ENCODE measurements at places on chromosomes 7 and 10.

DNA sequence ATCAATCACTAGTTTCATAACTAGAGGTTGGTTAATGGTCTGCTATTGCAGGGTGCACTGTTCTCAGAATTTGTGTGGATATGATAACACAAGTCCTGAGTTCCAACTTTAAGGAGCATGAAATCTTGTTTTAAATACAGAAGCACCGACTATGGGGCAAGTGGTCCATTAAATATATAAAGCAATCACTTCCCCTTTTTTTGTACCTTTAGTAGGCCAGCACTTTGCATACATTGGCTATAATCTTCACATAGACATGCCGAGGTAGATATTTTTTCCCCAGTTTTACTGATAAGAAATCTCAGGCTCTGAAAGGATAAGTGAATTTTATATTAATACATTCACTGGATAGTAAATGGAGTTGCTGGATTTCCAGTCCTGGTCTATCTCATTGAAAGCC is 286.3 kb downstream of the NRG3 start:
- no peak for DNase-seq

DNA sequence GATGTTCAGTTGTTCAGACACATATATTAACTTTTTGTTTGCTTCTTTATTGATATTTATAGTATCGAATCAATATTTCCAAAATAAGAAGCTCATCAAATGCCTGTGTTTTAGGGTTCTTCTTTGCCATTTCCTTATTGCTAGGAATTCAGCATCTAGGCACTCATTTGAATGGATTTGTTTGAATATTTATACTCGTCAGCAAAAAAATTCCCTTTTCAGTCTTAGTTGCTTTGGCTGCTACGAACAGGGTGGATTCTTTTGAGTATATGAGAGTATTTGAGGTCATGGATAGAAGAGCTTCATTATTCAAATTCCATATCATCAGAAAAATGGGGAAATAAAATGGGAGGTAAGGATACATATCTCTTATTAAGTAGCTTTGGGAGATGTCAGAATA is 706.9 kb downstream of the NRG3 start:
- DNase-seq: no peak

GRCh38 chr7:104327938-104328295 is 486 bp upstream of the LHFPL3 start:
- no peak for DNase-seq

GRCh38 chr10:86104156-86104555 is 262.4 kb downstream of the GRID1 start:
- DNase-seq: no peak

DNA sequence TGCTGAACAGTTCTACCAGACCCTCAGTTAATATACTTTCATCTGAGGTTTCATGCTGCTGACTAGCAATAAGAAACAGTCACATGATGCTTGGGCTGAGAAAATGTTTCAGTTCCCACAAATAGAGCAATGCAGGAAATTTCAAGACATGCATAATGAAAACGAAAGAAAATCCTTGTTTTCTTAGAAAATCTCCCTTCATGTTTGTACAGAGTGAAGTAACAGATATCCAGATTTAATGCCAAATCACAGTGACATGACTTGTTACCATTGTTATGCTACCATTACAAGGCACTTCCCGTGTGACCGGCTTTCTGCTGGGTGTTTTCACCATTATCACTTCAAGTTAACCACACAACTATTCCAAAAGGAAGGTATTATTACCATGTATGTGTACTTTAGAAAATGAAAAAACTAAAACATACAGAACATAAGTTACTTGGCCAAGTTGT is 121.7 kb downstream of the DOCK4 start:
- no peak for DNase-seq

GRCh38 chr7:30596721-30597120 is 2.0 kb downstream of the GARS1 start:
- DNase-seq: no peak

DNA sequence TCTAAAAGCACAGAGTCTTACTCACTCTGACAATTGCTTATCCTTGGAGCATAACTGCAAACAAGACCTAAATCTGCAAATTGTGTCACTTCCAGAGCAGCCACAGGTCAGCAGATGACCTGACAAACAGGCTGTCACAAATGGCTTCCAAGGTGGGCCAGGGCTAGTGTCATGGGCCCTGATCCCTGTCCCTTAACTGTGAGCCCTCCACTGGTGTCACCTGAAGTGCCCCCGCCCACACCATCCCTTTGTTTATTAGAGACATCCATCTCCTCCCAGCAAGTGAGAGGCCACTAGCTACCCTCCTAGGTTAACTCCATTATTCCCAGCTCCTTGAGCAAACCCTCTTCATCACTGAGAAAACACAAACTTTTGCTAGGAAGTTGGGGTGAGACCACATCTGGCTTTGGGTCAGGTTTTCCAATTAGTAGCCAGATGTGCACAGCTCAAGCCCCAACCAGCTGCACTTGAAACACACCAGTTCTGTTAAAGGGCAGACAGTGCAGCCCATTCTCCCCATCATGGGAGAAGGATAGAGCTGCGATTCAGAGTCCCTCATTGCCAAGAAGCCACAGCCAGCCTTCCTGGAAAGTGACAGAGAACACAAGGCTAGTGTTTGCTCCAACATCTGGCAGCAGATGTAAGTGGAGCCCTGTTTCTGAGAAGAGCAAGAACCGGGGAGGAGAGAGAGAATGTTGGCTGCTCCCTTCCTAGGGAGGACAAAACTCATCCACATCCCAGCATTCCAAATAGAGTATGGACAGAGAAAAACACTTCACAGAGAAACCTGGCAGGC is 75.7 kb upstream of the NANOS1 start:
- no peak for DNase-seq

DNA sequence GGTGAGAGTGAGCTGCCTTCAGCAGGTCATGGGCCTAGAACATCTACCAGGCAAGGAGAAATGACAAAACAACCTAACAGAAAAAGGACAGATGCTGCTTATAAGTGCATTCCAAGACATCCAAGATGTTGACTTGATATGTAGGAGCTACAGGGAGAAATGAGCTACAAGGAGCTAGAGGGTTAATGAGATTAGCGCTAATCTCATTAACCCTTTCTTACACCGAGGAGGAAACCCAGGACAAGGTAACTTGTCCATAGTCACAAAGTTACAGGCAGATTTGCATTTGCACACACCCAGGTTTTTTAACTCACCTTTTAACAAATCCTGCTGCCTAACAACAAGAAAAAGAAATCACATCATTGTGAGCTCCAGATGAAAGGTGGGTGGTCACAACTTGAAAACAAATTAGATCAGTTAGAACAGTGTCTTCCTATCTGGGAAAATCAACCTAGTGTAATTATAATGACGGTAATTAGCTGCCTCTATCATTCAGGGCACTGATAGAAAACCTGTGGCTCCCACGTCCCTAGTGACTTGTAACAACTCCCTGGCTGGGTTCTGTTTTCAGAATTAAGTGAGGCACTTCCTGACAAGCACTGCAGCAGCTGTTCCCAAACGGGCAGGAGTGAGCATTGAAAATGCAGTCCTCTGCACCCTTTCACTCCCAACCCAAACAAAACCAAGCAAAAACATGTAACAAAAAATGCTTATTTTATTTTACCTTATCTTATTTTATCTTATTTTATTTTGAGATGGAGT is 5.7 kb downstream of the KIAA1549 start:
- peak; percentile 79 for DNase-seq

DNA sequence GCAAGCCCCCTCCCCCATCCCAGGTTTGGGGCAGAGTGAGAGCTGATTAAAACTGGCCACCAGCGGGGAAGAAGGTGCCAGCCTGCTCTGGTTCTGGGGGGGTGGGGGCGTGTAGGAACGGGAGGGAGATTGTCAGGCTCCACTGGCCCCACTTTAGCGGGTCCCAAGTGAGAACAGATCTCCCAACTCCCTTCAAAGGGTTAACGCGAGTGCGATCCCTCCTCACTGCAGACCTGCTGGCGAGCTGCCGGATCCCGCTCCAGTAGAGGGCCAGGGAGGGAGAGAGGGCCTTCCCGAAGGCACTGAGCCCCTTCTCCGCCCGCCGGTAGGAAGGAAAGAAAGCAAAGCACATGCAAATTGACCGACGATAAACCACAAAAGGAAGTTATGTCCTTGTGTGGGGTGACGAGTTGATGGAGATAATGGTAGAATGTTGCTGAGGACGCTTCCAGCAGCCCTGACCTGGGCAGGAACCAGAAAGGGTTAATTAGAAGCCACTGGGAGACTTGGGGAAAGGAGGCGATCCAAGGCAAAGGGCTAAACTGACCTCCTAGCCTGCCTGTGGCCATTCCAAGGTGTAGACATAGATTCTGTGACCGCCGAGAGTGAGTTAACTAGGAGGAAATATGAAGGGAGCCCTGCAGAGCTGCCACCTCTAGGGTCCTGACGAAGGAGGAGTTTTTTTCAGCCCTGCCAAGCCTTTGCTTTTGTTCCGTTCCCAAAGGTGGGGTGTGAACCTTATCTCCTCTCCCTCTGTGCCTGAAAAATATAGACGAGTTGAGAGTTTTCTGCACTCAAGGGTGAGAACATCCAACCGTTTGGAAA is 1.5 kb downstream of the NRG3 start:
- no peak for DNase-seq

DNA sequence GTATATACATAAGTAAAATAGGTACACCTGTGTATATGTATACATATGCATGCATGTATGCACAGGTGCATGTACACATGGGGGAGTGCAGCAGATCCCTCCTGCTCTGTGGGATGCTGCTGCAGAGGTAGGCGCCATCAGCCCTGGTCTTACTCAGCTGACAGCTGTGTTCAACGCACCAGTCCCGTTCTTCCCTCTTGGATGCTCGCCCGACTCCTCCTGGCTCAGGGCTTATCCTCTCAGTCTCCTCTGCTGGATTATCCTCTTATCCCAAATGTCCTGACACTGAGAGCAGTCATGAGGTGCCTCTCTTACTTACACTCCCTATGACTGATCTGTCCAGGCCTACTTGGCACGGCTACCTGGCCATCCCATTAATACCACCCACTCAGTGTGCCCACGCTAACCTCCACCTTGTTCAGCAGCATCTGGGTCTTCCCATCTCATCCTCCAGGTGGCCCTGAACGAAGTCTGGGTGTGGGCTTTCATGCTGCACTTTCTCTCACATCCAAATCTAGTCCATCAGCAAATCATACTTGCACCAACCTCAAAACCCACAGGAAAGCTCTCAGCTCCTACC is 357.1 kb downstream of the TCERG1L start:
- DNase-seq: no peak

DNA sequence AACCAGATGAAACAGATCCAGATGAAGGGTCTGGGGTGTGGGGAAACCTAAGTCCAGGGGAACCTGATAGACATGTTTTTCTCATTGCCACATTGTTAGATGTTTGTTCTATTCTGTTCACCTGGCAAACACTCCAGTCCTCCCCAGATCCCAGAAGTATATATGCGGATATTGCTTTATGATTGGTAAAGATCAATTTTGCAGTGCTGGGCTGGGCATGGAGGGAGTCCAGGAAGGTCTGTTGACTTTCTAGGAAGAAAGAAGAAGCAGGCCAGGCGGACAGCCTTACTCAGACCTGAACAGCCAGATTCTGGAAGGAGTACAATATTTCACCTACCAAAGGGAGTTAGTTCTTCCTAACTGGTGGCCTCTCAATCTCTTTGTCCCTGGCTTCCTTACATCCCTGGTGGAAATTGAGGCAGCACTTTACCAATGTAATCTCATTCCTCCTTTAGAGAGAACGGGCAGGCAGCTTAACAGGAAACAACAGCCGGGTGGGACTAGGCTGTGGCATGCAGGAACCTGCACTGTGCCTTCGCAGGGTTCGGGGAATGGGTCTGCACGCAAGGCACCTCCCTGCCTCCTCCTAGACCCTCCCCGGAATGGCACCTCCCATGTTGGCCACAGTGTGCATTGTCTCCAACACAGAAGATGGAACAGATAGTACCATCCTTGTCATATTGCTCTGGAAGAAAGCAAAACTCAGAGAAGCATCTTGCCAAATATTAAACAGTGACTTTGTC is 930 bp downstream of the GIMAP6 start:
- DNase-seq: no peak

DNA sequence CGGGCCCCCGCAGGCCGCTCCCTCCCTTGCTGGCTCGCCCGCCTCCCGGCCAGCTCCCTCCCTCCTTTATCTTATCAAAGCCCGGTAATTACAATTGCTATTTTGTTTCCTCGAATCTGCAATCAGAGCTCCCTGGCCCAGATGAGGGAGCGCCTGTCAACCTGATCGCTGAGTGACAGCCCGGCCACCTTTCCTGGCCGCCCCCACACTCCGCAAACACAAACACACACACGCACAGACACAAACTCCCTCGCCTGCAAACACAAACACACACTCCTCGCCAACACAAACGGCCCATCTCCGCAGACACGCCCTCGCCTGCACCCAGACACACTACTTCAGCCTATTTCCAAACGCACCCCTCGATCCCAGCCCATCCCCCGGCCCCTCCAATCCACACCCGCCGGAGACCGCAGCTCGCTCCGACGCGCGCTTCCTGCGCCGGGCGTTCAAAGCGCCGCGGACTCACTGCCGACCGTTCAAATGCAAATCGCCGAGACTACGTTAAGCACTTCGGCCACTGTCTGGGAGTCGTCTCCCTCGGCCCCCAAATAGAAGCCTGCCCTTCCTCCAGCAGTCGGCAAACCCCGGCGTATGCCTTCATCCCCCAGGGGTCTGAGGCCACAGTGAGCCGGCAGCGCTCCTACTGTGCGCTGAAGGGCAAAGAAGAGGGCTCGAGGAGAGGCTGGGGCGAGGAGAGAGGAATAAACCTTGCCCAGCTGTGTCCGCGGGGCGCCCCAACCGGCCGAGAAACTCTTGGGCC is 3.0 kb upstream of the FGF8 start:
- peak; percentile 14 for DNase-seq

GRCh38 chr7:113550966-113551365 is 367.8 kb downstream of the PPP1R3A start:
- DNase-seq: no peak

- no peak for DNase-seq
These were observed 24.0 kb upstream of the BMPER start for GRCh38 chr7:33881316-33881715.

GRCh38 chr7:97094284-97094930 is 23.1 kb upstream of the SDHAF3 start:
- DNase-seq: no peak

DNA sequence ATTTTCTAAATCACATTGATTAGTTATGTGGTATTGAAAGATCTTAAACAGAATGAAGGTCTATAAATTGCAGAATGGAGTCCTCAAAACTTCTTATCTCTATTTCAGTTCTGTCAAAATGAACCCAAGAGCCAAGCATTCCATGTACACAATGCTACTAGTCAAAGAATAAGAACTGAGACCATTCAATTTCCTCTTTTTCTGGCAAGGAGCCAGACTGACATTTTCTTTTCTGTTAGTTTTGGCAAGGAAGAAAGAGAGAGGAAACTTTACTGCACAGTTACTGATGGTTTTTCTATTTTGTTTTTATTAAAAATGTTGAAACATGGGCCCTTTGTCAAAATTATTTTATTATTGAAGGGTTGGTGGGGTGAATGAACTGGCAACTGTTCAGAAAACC is 181.8 kb upstream of the FERD3L start:
- no peak for DNase-seq

GRCh38 chr10:14244147-14244546 is 86.6 kb downstream of the FRMD4A start:
- peak; percentile 2 for DNase-seq

DNA sequence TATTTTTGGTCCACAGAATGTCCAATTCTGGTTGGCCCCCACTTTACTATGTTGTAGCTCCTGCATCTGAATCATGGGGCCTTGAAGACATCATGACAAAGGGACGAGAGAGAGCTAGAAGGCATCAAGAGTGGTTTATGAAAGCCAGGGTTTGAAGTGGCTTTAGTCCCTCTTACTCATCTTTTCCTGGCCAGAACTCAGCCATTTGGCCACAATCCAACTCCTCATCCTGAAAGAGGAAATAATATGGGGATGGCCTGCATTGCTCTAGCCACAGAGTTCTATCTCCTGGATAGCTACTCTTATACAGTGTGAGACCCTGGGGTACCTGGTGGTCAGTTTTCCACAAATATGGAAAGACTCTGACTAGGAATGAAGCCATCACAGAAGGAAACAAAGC is 418.9 kb downstream of the XPNPEP1 start:
- no peak for DNase-seq

All from DMS 273 treated with DMSO at 0.1 percent for 48 hours (cell line).